Stimulated activated CD8-positive, alpha-beta memory T cell treated with anti-CD3 and anti-CD28 coated beads, Interleukin-7, amount 100 ng/mL, for 1 hour (primary cell): ENCODE measurements at places on chromosomes 7 and 10.

GRCh38 chr7:103658055-103659005 lies 212.3 kb upstream of the SLC26A5 start:
- DNase-seq = no peak

- DNase-seq = no peak
These were observed 35.2 kb downstream of the CNPY1 start for GRCh38 chr7:155510975-155511701.

DNA sequence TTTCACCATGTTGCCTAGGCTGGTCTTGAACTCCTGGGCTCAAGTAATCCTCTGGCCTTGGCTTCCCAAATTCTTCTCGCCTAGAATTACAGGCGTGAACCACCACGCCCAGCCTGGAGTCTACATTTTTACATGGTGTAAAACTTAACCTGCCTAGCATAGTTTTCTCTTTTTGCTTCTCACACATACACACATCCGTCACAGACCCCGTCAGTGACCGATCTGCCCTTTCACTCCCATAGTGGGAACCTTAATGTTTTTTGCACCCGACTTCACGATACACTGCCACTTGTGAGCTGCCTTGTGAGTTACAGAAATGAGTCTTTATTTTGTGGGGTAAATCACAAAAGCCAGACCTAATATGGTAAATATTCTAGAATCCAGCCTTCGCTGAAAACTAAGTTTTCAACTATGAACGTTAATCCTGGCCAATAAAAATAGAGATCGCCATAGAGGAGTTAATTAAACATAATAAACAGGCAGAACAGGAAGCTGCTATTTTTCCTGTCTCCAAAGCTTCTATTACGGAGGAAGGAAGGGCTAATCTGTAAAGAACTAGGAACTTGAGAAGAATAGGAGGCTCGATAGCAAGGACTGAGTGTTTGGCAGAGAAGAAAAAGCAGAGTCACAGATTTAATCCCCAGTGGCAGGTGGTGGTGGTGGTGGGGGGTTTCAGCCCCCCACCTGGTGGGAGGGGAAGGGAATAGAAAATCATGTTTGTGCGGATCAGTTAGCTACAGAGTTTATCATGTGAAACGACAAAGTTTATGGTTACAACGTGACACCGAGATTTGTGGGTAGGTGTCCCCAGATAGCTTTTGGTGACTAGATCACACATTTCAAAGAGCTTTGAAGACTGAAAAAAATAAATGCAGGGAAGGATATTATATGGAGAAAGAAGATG lies 14.7 kb upstream of the FAM171A1 start:
- DNase-seq = no peak

GRCh38 chr10:11208908-11209829 lies 191.5 kb downstream of the CELF2 start:
- no peak for DNase-seq

- no peak for DNase-seq
These were observed 754.2 kb downstream of the GRID1 start for GRCh38 chr10:85612378-85612775.
